Activated naive CD4-positive, alpha-beta T cell (primary cell): ENCODE measurements at places on chromosomes 3 and 15.

DNA sequence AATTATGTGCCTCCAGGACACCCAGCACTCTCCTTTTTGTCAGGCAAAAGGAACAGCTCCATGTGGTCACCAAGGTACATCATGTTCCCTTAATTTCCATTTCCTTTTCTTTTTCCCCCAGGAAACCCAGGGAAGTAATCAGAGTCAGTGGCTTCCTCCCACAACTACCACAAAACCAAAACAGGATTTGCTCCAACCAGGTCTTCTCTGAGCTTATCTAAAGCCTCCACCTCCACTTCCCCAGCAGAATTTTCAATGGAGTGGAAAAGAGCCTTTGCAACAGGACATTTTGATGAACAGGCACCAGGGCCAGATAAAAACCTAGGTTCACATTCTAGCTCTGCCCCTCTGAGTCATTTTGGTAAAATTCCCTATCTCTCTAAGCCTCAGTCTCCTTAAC is 154.3 kb downstream of the NR2F2 start:
- no peak for DNase-seq

- DNase-seq = no peak
Observed at GRCh38 chr3:189999718-190000117, 121.0 kb downstream of the P3H2 start.

DNA sequence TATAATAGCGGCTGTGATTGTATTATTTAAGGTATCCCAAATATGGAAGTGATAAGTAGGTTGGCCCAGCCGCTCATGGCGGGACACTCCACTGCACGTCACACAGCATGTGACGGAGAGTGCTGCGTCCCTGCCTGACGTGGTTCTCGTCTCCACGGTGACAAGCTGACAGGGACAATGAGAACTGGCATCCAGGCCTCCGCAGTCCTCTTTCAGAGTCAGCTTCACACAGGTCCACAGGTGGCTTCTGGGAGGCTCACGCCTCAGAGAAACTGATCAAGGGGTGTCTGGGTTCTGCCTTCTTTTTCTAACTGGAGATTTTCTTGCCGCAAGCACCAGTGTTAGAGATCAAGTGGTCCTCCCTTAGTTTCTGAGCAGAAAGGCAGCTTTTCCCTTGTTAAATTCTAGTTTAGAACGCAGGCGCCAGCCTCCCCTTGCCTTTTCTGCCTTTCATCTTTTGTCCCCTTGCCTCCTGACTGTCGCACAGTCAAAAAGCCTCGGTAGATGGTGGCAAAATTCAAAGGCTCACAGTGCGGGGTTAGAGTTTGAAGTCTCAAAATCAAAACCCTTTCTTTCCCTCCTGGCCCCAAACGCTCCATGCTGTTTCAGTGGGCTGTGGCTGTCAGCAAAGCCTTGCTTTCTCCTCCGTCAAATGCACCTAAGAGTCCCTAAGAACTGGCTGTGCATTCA is 120.9 kb downstream of the ATP10A start:
- no peak for DNase-seq

GRCh38 chr3:185062191-185062590 is 90.7 kb downstream of the C3orf70 start:
- DNase-seq = no peak

GRCh38 chr15:56948764-56949101 is 30.3 kb downstream of the TCF12 start:
- no peak for DNase-seq

GRCh38 chr3:13657660-13658435 is 108.9 kb downstream of the FBLN2 start:
- DNase-seq = peak; percentile 26

- no peak for DNase-seq
Observed at GRCh38 chr3:111913163-111913763, 54.2 kb downstream of the PHLDB2 start.

DNA sequence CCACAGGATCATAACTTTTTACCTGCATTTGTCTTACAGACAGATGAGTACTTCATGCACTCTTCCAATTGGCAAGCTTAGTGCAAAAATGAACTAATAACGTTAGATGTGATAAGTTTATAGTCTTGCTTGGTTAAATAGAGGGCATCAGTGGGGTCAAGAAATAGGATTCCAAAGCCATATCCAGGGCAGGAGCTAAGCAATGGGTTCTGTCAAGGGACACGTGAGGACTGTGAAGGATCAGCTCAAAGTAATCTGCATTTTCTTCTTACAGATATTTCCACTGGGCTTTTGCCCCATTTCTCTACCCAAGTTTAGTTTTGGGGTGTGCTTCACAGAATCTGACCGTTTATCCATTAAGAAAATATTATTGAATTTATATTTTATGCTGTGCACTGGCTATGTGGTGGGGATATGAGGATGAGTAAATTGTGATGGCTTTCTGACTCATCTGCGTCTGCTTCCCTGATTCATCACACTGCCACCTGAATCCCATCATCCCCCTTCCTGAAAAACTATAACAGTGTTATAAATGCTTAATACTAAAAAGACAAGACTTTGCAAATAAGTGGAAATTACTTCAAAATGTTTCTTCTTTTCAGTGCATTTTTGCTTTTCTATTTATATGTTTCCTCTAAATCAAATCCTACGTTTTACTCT is 17.5 kb downstream of the PPP2R3A start:
- DNase-seq = no peak

- no peak for DNase-seq
Observed at GRCh38 chr3:38644016-38644661, 5.3 kb downstream of the SCN5A start.

DNA sequence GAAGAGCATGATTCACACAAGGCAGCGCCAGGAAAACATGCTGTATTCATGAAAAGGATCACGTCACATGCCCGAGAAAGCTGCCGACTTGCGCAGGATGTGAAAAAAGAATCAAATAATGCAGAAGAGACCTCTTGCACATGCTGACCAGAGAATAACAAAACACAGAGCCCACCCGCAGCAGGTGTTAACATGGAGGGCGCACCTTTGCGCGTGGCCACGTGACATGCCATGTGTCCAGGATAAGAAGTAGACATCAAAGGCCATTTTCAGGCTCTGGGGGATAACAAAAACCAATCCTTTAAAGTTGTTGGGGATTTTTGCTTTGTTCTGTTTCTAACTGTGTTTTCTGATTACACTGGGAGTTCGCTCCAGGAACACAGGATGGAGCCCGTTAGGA is 1332.8 kb downstream of the ZPLD1 start:
- DNase-seq = no peak

DNA sequence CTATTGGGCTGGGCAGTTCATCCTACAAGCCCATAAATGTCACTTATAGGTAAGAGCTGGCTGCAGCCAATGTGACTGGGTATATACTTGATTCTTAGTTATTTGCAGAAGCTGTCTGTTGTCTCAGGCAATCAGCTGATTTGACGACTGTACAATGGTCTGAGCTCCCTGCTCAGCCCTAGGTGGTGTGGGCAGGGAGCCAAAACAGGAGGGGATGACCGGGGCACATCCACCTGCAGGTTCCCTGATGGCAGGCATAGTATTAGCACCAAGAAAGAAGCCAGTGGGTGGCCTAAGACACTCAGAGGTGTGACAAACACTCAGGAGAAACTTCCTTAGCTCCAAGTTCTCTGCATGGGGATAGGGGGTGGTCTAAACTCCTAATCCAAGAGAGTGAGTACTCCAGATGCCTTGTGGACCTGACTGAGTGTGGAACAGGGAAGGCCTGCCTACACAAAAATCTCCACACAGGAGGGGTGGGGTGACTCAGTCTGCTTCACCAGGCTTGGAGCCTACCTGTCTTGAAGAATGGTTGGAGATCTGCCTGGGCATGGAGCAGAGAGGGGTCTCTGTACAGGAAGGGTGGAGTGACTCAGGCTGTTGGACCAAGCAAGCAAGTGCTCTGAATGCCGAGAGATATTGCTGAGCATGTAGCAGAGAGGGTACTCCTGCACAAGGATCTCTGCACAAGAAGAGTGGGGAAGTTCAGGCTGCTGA is 690.4 kb upstream of the NAALADL2 start:
- no peak for DNase-seq

- DNase-seq = no peak
Observed at GRCh38 chr3:40961104-40961857, 238.0 kb upstream of the CTNNB1 start.

GRCh38 chr15:31153531-31153930 is 52.0 kb upstream of the TRPM1 start:
- no peak for DNase-seq

- DNase-seq = no peak
Observed at GRCh38 chr3:120793601-120794000, 51.1 kb downstream of the GTF2E1 start.

- DNase-seq = no peak
Observed at GRCh38 chr3:56019490-56020146, 448.6 kb downstream of the ERC2 start.

- no peak for DNase-seq
Observed at GRCh38 chr15:31035610-31036009, 44.2 kb upstream of the MTMR10 start.

GRCh38 chr3:51024765-51025632 is 350.3 kb downstream of the DOCK3 start:
- DNase-seq = peak; percentile 60

DNA sequence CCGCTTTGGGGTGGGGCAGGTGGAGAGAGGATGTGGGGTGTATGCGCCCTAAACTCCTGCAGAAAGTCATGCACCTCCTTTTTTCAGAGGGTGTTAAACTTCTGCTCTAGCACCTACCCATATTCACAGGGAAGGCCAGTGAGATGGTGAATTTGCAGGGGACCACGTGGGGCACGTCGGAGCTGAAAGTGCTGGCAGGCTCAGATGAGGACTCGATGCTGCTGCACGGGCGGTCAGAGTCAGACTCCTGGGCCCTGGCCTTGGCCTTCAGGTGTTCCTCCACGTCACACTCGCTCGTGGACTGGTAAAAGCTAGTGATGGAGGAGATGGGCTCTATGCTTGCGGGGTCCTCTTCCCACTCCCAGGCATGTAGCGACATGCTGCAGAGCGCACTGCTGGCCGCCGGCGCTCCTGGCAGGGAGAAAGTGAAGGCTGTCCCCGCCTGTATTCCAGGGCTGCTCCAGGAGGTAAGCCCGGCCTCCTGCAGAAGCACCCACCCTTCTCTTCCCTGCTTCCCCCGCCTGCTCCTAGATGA is 883 bp downstream of the CFAP92 start:
- DNase-seq = no peak

DNA sequence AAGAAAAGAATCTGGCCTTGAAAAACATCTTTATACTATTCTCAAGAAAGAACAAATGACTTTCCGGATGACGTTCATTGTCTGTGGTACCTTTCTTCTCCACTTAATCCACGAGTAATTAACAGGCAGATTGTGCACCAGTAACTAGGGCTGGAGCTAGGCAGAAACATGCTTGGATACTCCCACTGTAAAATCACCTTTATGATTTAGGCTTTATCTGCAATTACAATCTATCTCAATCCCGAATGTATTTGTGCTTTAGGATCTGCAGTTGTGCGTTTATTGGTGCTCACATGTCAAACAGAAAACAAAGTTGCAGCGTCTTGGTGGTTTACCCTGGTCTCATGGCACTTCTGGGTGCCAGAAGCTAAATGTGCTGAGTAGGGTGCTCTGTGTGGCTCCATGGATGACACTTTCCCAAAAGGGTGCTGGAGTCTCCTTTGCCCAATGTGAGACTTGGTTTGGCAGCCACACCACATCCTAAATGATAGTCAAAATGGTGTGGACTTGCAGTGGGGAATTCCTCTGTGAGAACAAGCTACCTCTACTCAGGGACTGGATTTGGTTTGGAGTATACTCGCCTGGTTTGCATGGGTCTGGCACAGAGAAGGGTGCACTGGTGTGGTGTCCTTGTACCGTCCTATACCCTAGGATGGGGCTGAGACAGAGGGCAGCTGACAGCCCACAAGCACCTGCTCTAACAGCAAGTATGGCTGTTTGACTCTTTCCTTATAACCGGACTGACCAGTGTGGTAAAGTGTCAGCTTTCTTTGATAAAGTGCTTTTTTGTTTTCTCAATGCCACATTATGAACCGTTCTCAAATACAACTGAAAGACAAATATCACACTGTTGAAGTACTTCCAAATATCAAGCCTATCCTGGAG is 7.7 kb downstream of the SERP1 start:
- no peak for DNase-seq

- no peak for DNase-seq
Observed at GRCh38 chr15:68594533-68595259, 15.9 kb downstream of the CORO2B start.

DNA sequence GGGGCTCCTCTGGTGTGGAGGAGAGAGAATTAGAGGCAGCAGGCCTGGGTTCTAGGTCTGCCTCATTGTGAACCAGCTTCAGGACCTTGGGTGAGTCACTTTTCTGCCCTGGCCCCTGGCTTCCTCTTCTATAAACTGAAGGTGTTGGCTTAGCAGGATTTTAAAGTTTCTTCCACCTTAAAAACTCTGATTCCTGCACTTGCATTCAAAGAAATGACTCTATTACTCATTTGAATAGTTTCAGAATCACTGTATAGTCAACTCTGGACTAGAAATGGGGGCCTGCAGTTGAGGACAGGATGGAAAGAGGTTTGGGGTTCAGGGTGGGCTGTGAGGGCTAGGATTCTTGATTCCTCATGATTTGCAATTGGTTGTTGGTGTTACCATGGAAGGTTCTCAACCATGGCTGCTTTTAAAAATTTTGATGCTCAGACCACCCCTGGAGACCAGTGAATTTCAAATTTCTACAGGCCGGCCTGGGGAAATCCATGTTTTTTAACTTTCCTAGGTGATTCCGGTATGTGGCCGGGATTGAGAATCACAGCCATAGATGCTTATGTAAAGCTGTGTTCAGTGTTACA is 19.9 kb downstream of the SMAD3 start:
- no peak for DNase-seq

DNA sequence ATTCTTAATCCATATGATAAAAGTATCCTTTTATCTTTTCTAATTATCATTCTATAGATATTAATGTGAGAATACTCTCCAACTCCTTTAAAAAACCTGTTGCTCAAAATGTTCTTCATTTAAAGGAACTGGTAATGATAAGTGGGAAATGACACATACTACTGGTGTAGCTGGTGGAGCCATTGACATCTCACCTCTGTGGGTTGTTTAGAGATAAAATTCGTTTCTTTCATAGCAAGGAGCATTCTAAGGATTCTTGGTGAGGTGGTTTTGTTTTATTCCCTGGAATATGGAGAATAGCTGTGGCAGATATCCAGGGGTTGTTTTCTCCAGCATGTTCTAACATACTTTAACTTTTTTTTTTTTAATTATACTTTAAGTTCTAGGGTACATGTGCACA is 299.8 kb upstream of the THBS1 start:
- DNase-seq = no peak

GRCh38 chr3:12966847-12967605 is 106.2 kb downstream of the IQSEC1 start:
- DNase-seq = peak; percentile 37
